ENCODE measurements at places on chromosomes 12 and 14. TPM values are rescaled to one million over a fixed set of nuclear protein-coding genes. Genes with fewer than 3 reads are reported as not detected.

ACTN1 gene
- polyA plus RNA-seq: 77.9 TPM

LETMD1 gene
- polyA plus RNA-seq: 81.3 TPM

DNA sequence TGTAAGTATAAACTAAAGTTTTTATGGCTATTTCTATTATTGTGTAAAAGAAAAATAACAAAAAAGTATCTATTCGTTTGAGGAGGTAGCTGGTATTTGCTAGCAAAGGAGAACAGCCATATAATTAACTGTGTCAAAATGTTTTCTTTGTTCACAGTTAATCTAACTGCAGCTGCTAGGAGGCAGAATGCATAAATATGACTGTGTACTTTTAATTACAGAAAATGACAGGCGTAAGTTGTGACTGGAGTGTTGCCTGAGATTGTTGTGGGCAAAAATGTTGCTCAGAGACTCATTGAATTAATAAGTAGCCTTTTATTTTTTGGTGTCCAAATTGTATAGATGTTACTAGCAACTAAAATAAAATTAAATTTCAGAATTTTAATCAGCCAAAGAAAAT is 33.5 kb downstream of the PTPRO start:
- peak; percentile 8 for DNase-seq

GRCh38 chr14:60171690-60172089 is 6.5 kb upstream of the DHRS7 start:
- DNase-seq: no peak

DNA sequence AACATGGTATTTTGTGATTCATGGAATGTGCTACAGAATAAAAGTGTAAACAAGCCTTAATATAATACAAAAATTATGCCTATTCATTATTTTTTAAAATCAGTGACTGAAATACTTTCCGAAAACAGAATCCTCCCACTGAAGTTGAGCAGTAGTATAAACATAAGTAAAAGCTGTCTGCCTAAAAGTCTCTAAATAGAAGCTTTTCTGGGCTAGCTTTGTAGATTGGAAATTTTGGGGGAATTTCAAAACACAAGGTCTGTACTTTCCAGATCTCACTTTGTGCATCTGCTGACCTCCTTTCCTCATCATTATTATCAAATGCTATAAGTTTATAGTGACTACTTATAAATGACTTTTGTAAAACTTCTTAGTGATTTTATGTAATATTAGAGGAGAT is 80.4 kb upstream of the TRHDE start:
- DNase-seq: no peak

GRCh38 chr12:76192416-76192815 is 107.9 kb upstream of the NAP1L1 start:
- DNase-seq: no peak

- DNase-seq: no peak
Observed at GRCh38 chr12:27334042-27334720, 1.5 kb downstream of the BMAL2 start.

CLEC4E gene
- polyA plus RNA-seq: 2.1 TPM

PZP gene
- 0.53 TPM for polyA plus RNA-seq

GRCh38 chr14:85336257-85336656 is 193.7 kb upstream of the FLRT2 start:
- DNase-seq: no peak

- DNase-seq: no peak
Observed at GRCh38 chr14:81936348-81936747, 402.7 kb upstream of the SEL1L start.

LLPH gene
- 29.5 TPM for polyA plus RNA-seq

DNA sequence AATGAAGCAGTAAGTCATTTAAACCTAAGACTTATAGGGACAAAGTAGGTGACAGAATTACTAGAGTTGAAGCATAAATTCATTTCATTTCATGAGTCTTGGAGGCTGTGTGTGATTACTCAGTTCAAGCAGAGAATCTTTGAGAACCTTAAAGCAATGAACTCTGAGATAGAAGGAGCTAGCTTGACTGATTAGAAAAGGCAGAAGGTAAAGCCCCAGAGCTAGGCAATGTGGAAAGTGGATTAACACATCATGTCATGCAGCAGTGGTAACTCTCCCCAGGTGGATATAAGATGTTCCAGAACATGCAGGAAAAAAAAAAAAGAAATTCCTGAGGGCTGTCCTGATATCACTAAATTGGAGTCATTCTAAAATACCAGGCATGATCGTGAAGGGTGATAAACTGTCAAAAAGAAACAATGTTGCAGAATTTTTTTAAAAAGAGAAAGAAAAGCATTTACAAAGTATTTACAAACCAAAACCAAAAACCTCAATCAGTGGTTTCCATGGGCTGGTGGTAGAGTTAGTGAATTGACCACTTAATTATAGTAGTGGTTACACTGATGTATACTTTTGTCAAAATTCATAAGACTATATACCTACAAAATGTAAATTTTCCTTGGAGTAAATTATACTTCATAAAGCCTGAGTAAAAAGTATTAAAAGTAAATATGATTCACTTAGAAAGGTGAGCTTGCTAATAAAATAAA is 12.7 kb upstream of the SLC16A7 start:
- DNase-seq: no peak

KCNH5 gene
- polyA plus RNA-seq: 0.16 TPM

DNA sequence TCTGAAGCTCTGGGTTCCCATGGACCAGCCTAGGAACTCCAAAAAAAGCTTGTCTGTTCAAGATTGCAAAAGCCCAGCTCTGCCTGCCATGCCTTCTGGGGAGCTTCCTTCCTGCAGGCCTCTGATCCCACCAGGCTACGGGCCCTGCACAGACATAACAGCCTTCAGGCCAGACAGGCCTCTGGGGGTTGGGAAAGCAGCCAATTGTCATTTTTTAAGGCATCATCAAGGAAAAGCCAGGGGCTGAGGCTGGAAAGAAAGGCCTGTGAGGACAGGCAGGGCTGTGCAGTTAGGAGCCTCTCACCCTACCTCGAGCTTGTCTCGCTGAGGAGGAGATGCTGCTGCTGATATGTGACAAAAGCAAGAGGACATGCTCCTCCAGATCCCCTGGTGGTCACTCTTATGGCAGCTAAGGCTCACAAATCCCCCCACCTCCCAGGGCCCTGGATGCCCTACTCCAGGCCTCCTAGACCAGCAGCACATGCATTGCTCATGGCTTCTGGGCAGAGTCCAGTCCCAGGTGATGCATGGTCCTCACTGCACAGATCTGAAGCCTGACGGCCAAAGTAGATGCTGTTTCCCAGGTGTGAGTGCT is 2.9 kb downstream of the TMEM229B start:
- DNase-seq: no peak

TAS2R13 gene
- polyA plus RNA-seq: 0.13 TPM

DNA sequence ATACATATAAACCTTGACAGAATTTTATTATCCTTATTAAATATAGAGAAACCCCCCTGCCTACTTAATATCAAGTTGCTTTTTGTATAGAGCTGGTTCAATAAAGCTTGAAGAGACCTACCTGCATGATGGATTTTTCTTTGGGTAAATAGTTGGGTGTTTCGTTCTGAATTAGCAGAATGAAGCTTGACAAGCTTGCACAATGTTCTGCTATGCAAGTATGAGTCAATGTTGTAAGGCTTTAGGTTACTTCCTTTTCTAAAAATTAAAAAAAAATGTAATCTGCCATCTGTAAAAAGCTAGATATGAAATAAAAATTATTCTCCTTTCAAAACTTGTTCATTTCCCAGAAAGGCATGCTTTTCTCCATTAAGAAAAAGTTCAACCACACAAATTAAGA is 1662.6 kb upstream of the SEL1L start:
- DNase-seq: no peak

GRCh38 chr12:132021031-132021871 is 71.5 kb downstream of the EP400 start:
- DNase-seq: no peak

GRCh38 chr12:82723093-82723492 is 36.4 kb downstream of the TMTC2 start:
- DNase-seq: no peak

CLEC2A gene
- not detected for polyA plus RNA-seq

- DNase-seq: no peak
Observed at GRCh38 chr12:30041096-30041495, 257.4 kb upstream of the TMTC1 start.

PLEKHH1 gene
- 77.5 TPM for polyA plus RNA-seq

- no peak for DNase-seq
Observed at GRCh38 chr12:124075841-124076240, 102.8 kb downstream of the ZNF664 start.

All from renal pelvis (tissue), 12 donors.